ENCODE measurements at places on chromosomes 6 and 20. TPM values are rescaled to one million over a fixed set of nuclear protein-coding genes. Genes with fewer than 3 reads are reported as not detected.

Gene POLH
- polyA plus RNA-seq, result 2.0 TPM

Gene FBXL4
- 3.5 TPM for polyA plus RNA-seq

Gene CYP21A2
- polyA plus RNA-seq, result 1.2 TPM

DNA sequence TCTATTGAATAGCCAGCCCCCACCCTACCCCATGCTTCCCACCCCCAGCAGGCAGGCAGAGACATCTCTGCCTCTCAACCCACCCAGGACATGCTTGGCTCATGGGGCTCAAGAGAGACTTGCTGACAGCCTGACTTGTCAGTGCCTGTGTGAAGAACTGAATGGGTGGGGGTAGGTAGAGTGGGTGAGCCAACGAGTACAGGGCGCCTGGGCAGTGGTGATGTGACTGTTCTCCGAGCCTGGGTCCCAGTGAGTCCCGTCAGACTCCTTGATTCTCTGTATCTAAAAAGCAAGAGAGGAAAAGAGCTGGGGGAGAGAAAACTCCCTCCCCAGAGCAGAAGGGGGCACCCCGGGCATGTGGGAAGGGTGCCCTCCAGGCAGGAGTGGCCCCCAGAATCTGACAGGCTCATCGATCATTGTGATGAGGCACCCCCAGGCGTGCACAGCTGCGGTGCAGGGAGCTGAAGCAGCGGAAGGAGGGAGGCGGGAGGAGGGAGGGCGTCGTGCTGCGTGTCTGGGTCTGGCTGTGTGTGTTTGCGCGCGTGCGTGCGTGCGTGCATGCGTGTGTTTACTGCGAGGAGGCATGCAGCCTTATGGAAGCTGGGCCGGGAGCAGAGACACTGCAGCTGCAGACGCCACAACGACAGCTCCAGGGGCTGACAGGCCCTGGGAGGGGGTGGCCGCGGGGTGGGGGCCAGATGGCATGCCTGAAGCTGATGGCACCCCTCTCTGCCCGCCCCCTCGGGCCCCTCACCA, 40.2 kb downstream of the FOXP4 start:
- peaks cover 3% of the 10 kb centered on the region for H3K4me1 ChIP-seq
- peak overlapping the region; percentile 30 for H3K27ac ChIP-seq
- no peaks in the 10 kb centered on the region for H3K36me3 ChIP-seq
- H3K27me3 ChIP-seq, result no peaks in the 10 kb centered on the region

DNA sequence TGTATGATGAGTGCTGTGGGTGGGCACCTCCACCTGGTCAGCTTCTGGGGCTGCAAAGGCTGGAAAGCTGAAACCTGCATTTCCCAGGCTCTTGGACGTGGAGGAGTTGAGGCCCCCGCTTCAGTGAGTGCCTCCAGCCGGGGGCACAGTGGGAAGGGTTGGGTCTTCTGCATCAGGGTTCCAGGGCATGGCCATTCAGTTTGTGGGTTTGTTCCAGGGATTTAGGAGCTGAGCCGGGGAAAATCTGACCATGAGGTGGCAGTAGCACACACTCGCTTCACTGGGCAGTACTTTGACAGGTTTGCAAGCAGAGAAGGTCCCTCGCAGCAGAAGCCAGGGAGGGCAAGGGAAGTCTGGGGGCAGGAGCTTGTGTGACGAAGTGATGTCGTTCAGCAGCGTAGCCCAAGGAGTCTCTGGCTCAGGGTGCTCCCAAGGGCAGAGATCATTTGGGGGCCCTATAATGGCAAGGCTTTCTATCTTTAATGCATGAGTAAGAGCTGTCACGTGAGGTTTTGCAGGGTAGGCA, 69.5 kb upstream of the SULF2 start:
- no peak overlapping the region for H3K4me3 ChIP-seq
- DNase-seq, result peak; percentile 24
- no peak overlapping the region for H3K27ac ChIP-seq

DNA sequence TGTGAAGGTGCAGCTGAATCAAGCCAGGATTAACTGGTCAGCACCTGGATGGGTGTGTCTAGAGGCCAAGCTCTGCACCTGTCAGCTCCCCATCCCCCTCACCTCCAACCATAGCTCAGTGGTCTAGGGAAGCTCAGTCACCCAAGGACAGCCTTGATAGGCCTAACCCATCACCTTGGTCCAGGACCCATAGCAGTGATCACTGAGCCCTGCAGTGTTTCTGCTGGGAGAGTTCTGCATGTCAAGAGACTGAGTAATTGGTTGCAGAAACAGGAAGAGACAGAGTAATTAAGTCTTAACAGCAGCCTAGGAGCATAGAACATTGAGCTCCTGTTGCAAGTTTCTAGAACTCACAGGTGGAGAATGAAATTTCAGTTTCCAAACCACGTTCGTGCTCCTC, 18.7 kb upstream of the RALGAPB start:
- peak; percentile 36 for DNase-seq
- H3K4me3 ChIP-seq, result no peak overlapping the region
- peaks cover 3% of the 10 kb centered on the region for H3K36me3 ChIP-seq
- H3K27me3 ChIP-seq, result no peaks in the 10 kb centered on the region
- no peaks in the 10 kb centered on the region for H3K4me1 ChIP-seq
